ENCODE measurements at places on chromosomes 12 and 14.

DNA sequence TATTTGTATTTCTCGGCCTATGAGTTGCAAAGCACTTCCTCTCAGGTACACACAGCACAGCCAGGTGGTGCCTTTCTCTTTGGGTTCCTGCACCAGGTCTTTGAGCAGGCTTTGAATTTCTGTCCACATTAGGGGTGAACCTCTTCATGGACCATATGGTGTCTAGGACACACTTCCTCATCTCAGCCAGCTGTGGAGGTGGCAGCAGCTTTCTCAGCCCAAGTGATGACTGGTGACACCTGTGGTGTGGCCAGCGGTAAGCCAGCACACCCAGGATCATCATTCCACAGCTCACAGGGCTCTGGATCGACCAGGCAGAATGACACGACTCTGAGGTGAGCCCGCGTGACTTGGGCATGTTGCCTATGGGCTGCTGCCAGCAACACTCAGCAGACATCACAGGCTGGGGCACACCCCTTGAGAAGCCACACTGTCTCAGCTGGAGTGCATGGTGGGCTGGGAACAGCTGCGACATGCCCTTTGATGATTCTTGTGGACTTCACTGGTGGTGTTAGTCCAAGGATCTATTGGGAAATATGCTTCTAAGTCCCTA, 36.8 kb downstream of the SLC5A8 start:
- DNase-seq = no peak

GRCh38 chr14:75156901-75157300, 19.5 kb downstream of the TMED10 start:
- DNase-seq = no peak

- no peak for DNase-seq
Observed at GRCh38 chr12:106600503-106600902, 17.7 kb downstream of the RFX4 start.

DNA sequence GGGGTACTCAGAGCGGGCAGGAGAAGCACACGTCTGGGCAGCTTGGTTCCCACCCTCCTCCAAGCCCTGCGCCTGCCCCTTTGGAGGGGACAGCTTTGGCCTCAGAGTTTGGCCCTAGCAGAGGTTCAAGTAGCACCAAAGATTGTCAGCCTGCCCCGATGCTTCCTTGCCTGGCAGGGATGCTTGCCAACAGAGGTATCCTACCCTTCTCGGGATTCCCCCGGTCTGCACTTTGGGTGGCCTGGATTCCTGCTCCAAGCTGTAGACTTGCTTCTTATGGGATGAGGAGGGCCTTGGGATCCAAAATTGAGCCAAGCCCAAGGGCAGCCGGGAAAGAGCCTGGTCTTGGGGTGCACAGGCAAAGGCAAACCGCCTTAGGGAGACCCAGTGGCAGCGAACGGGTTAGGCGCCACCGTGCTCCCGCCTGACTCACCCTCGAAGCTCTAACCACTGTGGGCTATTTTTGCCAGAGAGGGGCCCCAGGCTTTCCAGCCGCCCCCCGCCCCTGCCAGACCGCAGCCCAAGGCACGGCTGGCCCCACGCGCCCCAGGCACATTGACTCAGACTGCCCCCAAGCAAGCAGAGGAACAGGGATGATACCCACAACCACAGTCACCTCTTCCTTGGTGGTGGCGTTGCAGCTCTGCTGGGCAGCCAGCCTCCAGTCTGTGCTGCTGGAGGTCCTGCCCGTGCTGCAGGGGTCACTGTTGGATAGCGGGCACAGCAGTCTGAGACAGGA, 847 bp upstream of the WNT10B start:
- DNase-seq = no peak

- DNase-seq = no peak
Observed at GRCh38 chr12:507391-507796, 47.7 kb downstream of the B4GALNT3 start.

DNA sequence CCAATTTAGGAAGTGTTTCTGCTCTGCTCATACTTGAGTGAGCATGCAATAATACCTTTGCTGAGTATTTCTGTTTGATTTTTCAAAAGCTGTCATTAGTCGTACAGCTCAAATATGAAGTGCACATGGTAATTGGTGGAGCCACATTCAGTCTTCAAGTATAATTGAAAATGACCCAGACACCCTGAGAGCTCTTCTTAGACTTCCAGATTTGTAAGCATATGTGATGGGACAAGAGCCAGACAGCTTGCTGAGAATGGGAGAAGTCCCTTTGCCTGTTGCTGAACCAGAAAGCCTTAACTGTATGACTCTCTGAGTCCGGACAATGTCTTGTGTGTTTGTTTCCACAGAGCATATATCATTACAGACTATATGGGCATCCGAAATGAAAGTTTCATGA, 307.3 kb downstream of the TMEM117 start:
- no peak for DNase-seq

GRCh38 chr12:32036477-32037263, 70.0 kb upstream of the BICD1 start:
- no peak for DNase-seq

DNA sequence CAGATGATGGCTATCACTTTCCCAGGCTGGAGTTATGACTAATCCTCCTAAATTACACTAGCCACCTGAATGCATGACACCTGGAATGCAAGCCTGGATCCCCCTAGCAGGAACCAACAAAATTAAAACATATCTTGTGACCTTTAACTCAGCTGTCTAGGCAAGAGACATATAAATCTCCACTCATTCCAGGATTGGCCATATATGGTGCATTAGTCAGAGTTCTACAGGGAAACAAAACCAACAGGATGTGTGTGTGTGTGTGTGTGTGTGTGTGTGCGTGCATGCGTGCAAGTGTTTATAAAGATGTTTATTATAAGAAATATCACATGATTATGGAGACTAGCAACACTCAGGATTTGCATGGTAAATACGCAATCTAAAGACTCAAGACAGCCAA, 212.8 kb downstream of the KIF21A start:
- DNase-seq = no peak

DNA sequence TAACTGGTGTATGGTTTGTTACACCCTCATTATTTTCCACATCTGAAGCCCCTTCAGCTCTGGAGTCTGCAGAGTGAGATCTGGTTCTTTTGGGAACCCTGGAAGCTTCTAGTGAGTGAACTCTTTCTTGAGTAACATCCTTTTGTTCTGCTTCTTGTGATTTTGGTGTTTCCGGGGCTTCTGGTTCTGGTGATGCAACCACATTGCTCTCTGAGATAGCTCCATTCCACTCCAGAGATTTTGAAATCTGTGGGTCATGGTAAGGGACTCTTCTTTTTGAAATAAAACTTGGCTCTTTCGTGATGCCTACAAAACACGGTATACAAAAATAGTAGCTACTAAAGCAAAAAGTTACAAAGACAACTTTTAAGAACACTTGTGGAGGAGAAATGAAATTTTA, 5.4 kb downstream of the MDM1 start:
- no peak for DNase-seq

- DNase-seq = no peak
Observed at GRCh38 chr12:38610808-38611350, 294.3 kb downstream of the ALG10B start.

- no peak for DNase-seq
Observed at GRCh38 chr14:104571246-104571645, 8.3 kb upstream of the C14orf180 start.

DNA sequence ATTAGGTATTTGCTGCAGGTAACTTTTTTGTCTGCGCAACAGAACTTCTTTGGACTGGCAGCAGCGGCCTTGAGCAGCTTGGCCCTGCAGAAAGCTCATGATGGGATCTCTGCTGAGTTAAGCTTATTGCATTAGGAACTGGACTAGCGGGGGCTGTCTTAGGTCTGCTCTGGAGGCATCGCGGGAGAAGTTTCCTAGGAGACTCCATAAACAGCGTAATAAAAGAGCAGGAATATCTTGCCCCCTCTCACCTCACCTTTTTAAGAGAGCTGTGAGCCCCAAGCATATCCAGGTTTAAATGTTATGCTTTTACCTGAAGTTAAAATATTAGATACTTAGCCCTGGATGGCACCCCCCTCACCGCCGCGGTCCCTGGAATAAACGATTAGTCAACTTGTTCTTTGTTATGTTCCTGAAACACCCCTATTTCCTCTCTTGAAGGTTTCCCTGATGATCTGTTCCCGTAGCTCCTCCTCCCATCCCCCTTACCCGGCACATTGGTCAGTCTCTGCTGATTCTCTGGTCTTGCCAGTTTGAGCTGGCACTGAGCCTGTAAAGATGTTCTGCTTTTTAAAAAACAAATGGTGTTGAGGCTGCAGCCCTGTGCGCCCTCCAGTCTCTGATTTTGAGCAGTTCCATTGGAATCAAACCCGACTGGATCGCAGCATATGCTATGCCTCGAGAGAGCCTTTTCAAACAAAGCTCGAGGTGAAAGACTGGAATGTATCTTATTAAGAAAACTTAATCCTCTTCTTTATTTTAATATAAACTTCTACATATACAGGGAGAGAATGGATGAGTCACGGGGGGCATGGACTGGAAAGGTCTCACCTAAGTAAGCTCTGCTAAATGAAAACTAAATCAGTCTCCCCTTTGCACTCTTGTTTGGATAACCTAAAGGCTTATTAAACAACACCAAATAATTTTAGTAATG, 1.9 kb downstream of the MLXIP start:
- no peak for DNase-seq

- DNase-seq = no peak
Observed at GRCh38 chr12:99917711-99918402, 66.9 kb downstream of the ANKS1B start.

Measured in astrocyte of the cerebellum (primary cell).